Stimulated activated CD4-positive, alpha-beta T cell treated with anti-CD3 and anti-CD28 coated beads, Interleukin-1b, Interleukin-23, amount 100 ng/mL, for 1 hour (primary cell): ENCODE measurements at places on chromosomes 4 and X.

DNA sequence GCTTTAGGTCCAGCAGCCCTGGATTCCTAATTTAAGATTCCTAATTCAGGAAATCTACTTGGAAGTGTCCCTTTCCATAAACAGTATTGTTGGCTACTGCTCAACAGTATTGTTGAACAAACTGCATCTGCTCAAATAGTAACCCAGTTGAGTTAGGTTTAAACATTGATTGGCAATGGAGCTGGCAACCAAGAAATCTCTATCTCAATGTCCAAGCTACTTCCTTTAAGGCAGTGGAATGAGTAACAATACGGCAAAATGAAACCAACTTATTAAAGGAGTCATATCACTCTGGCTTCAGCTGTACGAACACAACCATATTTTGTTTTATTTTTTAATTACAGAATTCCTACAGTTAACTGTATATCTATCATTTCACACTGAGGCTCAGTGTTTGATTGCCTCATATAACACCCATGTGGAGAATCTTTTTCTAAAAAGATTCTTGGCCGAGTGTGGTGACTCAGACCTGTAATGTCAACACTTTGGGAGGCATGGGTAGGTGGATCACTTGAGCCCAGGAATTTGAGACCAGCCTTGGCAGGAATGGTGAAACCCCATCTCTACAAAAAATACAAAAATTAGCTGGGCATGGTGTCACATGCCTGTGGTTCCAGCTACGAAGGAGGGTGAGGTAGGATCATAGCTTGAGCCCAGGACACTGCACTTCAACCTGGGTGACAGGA is 71.7 kb upstream of the IL13RA1 start:
- no peak for DNase-seq

GRCh38 chr4:175412161-175412560 is 399.9 kb downstream of the GPM6A start:
- DNase-seq: no peak

- no peak for DNase-seq
Observed at GRCh38 chrX:19789376-19789775, 98.0 kb downstream of the SH3KBP1 start.

- DNase-seq: no peak
Observed at GRCh38 chr4:153020457-153020856, 84.3 kb downstream of the FHDC1 start.

DNA sequence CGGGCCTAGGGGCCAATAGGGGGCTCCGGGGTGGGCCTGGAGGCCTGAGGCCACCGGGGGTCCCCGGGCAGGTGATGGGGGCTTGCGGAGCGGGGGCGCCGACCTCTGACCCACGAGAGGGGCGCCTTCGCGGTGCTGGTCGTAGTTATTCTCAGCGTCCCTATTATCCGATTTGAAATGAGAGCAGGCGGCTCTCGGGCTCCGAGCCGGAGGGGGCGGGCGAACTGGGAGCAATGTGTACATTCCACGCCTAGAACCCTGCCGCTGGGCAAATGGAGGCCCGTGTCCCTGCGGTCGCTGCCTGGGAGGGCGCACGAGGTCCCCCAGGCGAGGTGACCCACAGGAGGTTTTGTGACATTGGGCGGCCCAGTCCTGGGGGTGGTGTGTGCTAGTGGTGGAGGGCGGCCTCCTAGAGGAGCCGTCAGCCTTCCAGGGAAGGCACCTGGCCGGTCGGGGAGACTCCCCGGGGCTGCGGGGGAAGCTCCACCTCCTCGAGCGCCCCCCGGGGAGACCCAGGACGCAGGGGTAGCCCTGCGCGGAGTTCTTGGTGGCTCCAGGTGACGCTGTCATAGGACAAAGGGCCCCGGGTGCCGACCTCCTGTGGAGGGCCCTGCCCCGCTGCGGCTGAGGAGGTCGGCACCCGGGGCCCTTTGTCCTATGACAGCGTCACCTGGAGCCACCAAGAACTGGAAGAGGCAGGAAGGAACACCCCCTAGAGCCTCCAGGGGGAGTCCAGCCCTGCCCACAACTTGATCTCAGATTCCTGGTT is 102.6 kb upstream of the PRKX start:
- no peak for DNase-seq
